ENCODE measurements at places on chromosomes 6 and 20.

DNA sequence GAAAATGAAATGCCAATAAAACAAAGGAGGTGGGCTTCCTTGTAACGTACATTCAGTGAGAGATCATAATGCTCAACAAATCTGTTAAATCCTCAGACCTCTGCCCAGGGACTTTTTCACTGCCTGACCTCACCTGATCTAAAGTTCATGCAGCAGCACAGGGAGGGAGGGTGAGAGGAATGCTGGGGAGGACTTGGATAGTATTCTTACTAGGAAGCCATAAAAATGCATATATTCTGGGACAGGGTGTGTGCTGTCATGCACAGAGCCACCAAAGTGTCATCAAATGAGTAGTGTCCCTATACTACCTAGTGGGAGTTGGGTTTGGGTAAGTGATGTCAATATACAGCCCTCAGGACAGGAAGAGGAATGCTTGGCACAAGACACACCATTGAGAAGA, 32.6 kb downstream of the CLIC5 start:
- DNase-seq = no peak

DNA sequence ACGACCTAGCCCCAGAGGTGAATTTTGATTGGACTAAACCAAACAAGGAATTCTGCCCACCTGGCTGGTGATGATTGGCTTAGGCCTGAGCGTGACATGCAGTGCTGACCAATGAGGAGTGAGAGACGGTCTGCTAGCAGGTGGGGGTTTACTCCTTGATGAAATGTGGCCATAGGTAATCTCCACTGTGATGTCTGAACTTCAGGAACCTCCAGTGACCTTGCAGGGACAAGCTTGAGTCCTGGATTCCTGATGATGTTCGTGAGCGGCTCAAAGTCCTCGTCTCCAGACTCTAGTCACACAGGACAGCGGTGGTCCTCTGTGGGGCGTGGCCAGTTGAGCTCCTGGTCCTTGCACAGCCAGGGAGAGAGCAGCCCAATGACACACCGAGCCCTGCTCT, 8.4 kb downstream of the VSX1 start:
- no peak for DNase-seq

DNA sequence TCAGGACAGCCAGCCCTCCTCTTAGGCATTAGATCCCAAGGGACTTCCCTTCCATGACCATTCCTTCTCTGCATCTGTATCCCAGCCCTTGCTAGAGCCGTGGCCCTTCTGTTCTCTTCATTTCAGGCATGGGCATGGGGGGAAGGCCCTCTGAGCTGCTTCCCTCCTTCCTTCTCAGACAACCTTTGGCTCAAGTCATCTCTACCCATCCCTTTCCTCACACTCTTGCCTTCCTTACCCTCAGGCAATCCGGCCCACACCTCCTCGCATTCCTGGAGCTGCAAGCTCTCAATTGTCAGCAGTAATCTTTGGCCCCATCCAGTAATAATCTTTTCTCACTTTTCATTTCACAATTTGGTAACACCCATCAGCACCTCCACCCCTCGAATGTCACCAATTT, 426.9 kb upstream of the JARID2 start:
- no peak for DNase-seq

DNA sequence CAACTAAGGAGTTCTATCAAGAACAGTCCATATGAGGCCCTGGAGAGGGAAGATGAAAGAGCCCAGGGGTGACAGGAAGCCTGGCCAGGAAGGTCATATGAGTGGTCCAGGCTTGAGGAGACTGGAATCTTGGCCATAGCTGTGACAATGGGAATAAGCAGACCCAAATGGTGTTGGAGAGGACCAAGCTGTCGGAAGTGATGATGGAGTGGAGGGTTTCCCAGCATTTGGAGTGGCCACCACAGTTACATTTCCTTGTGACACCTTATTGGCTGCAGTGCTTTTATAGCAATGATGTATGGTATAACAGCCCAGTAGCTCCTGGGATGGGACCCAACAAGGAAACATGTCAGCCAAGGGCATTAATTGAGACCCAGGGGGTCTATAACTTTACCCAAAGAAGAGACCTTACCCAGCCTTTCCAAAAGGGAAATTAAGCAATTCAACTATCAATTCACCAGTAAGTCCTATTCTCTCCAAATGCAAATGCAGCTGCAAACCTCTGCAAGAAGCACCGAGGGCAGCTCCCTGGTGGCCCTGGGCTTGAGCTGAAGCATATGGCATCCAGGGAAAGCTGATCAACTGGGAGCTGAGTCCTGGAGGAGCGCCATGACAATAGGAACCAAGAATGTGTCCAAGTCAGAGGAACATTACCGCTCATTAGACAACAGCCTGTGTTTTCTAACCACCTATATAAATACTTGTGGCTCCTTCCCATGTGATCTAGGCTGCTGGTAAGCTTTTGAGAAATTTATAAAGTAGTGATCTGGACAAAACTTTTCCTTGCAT, 219.4 kb downstream of the SOD2 start:
- DNase-seq = no peak

GRCh38 chr6:15441215-15441868, 195.5 kb downstream of the JARID2 start:
- DNase-seq = no peak

DNA sequence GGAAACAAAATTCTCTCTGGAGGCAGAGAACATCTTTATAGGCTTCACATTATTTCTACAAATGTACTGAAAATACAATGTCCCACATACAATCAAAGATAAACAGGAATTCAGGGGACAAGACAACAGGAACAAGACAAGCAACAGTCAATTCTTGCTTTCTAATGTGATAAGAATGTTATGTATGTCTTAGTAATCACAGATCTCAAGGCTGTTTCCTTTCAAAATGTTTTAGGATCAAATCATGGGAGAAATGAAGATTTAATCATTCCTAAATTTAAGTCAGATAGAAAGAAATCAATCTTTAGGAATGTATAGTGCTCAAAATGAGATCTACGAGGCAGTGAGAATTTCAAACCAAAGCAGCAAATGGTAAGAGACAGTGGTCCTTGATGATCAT, 32.1 kb downstream of the NEDD9 start:
- no peak for DNase-seq

GRCh38 chr6:21977346-21977745, 319.5 kb downstream of the PRL start:
- no peak for DNase-seq

DNA sequence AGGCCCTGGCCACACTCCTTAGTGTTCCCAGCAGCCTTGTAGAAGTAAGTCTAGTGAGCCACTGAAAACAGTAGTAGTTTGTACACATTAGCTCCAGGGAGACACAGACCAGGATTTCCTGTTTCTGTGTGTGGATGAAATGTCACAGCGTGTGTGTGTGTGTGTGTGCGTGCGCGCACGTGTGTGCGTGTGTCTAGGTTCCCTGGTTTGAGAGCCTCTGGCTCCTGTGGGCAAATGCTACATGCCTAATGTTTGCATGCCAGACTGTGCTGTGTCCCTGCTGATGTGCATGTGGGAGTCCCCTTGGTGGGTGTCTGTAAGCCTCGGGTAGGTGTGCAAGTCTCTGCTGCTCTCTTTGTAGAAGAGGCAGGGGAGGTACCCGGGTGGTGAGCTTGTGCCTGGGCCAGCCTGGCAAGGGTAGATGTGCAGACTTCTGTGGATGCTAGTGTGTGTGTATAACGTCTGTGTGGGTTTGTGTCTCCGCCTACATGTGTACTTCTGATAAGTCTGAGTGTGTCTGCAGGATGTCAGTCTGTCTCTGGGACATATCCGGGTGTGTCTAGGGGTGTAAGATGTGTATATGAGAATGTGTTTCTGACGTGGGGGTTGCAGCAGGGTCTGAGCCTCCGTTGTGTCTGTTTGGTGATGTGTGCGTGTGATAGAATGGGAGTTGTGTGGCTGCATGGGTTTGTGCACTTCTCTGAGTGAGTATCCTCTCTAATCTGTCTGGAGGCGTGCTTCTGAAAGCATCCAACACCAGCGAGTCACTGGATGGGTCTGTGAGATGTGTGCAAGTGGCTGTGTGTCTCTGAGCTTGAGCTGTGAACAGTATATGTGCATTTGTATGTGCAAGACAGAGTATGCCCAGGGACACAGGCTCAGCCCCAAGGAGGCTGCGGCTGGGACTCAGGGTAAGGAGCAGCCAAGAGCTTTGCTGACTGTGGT, 19.0 kb upstream of the TLDC2 start:
- no peak for DNase-seq

DNA sequence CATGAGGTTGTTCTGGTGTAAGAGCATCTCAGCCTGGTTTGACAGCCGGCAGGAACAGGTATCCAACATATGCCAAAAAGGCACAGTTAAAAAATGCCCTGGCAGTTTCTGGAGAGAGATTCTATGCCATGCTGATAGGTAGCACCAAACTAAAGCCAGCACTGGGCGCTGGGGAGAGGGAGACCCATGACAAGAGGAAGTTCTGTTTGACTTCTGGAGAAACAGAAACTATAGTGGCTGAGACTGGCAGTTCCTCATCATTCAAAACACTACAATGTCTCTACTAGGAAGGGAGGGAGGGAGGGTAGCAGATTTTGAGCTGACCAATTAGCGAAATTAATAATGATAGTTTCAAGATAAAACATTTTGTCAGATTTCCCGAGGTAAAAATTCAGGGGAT, 174.1 kb downstream of the ADAT2 start:
- no peak for DNase-seq

- DNase-seq = no peak
Measured at GRCh38 chr6:89368999-89369398, 16.5 kb upstream of the UBE2J1 start.

- no peak for DNase-seq
Measured at GRCh38 chr6:12718015-12718414, 1.4 kb downstream of the PHACTR1 start.

- DNase-seq = no peak
Measured at GRCh38 chr6:18141805-18142590, 12.9 kb downstream of the TPMT start.

DNA sequence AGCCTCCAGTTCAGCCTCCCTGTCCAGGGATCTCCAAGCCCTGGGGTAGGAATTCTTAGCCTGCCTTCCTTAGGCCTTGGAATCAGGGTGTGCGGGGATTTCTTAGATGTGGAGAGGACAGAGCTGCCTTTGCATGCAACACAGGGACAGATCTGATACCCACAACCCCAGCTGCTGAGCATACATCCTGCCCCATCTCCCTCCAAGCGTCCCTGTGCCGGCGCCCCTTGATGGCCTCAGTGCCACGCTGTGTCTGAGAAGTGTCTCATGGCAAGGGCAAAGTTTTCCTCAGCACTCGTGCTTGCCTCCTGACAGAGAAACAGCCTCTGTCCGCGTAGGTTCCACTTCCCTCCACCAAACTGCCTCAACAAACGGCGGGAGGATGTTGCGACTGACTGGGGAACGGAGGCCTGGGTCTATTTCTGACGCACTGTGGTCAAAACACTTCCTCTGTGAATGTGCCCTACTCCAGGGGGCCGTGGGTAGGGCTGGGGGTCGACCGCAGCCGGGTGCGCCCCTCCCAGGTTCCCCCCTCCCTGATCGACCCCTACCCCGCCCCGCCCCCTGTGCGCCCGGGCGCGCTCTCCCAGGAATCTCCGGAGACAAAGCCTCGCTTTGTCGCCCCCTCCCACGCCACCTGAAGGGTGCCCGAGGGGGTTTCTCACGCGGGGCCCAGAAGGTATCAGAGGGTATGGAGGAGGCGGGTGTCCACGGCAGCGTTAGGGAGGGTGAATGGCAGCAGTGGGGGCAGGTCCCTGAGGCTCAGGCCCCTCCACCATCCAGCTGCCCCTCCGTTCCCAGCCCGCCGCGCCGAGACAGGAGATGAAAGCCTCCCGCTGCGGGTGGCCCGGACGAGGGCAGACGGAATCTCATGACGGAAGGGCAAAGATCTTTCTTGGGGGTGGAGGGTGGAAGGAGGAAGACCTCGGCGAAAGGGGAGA, 806 bp downstream of the MICAL1 start:
- DNase-seq = peak; percentile 55

DNA sequence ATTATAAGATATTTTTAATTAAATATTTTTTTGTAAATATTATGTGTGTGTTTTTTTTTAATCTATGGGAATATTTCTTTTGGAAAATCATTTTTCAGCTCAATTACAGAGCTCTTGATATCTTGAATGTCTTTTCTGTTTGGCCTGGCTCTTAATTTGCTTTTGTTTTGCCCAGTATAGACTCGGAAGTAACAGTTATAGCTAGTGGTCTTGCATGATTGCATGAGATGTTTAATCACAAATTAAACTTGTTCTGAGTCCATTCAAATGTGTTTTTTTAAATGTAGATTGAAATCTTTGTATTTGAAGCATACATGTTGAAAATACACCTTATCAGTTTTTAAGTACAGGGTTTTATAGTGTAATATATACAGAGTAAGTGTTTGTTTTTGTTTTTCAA, 2.6 kb downstream of the ID4 start:
- DNase-seq = no peak

Data from stimulated activated CD4-positive, alpha-beta T cell treated with anti-CD3 and anti-CD28 coated beads, TNF-alpha, amount 100 ng/mL, for 24 hours (primary cell).